ENCODE measurements at places on chromosomes 1 and 21.

- no peak for DNase-seq
Measured at GRCh38 chr1:20900056-20900455, 112.9 kb upstream of the HP1BP3 start.

GRCh38 chr1:101108111-101108500 lies 82.5 kb upstream of the DPH5 start:
- no peak for DNase-seq

DNA sequence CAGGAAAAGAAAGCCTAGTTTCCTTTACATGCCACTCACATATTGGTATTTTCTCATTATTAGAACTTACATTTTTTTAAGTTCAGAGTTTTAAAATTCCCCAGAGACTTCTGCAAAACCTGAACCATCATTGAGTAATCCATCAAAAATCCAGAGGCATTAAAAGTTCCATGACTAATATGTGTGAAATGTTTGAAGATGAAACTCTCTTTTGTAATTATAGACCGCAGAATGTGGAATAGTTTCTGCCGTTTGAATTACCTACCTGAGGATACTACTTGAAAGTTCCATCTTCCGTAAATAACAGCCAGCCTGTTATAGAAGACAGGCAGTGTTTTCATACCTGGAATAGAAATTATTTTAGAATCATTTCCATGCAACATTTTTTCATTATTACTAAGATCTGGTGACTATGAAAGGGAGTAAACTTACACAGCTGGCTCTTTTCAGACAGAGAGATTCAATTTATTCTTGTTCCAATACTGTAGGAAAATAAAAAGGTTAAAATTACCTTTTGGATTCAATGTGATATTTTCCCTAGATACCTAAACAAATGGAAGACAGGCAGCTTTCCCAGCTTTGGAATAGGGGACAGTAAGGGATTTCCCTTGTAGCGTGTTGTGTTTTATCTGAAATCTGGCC lies 131.4 kb downstream of the ST6GALNAC5 start:
- DNase-seq, result no peak

DNA sequence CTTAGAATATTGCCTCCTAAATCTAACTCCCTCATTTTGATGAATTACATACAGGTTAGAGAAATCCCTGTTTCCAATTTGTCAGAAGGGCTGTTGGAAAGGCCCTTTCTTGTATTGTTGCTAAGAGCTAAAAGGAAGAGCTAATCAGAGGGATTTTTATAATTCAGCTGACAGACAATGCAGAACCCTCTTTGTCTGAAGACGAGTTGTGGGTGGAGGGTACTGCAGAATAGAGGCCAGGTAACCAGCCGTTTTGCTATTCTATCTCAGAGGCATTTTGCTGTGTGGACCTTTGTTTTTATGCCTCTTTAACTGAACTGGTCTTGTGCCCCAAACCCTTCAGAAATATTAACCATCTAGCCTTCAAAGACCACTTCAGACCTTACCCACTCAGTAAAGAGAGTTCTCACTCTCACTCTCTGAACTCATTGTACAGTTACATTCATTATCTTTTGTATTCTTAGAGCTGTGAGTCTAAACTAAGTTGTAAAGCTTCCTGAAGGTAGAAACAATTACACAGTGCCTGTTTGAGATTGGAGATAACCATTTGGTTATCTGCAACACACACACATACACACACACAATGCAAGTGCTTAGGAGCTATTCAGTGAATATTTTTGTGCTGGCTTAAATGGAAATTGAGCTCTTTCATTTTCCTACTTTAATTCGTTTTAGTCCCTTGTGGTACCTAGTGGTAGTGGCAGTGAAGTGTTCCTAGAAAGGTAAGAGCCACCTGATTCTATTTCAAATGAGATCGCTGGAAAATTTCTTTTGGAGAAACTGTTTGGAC lies 19.7 kb downstream of the KPNA6 start:
- DNase-seq, result peak; percentile 33

- DNase-seq, result no peak
Measured at GRCh38 chr1:237172118-237172485, 130.1 kb downstream of the RYR2 start.

- peak; percentile 94 for DNase-seq
Measured at GRCh38 chr1:16212251-16212961, at the start of gene ARHGEF19. ARHGEF19 (minus strand) TSS chr1:16212652; CDS start chr1:16209054, 3,598 bp downstream.

- DNase-seq, result peak; percentile 9
Measured at GRCh38 chr21:28393279-28393678, 599.4 kb downstream of the LTN1 start.

DNA sequence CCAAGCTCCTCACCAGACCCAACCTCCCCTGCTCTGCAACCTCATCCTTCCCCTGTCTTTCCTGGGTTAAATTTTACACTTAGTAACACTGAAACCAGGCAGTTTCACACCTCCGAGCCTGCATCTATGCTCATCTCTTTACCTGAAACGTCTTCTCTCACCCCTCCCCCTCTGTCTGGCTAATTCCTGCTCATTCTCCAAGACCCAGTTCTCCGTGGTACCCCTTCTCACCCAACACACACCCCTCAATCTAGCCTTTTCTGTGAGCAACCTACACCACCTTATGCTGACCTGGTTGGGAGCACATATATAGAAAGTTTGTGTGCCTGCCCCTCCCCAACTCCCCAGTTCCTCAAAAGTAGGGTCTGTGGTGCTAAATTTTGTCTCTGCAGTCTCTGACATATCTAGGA lies 3.7 kb upstream of the KIAA1614 start:
- DNase-seq, result no peak

DNA sequence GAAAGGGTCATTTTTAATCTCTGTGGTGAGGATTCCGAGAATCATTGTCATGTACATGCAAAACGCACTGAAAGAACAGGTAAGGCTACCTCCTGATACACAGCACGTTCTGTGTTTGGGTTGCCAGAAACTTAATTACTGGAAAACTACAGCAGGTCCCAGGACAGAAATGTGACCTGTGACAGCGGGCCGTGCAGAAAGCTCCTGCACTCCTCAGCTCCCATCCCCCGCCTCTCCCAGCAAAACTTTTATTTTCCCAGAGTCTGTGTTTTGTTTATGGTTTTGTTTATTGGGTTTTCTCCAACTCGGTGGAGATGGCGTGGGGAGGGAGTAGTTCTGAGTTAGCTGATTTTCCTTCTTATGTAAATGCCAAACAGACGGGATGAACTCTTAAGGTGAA lies 44.7 kb downstream of the SLC44A3 start:
- DNase-seq, result peak; percentile 28

DNA sequence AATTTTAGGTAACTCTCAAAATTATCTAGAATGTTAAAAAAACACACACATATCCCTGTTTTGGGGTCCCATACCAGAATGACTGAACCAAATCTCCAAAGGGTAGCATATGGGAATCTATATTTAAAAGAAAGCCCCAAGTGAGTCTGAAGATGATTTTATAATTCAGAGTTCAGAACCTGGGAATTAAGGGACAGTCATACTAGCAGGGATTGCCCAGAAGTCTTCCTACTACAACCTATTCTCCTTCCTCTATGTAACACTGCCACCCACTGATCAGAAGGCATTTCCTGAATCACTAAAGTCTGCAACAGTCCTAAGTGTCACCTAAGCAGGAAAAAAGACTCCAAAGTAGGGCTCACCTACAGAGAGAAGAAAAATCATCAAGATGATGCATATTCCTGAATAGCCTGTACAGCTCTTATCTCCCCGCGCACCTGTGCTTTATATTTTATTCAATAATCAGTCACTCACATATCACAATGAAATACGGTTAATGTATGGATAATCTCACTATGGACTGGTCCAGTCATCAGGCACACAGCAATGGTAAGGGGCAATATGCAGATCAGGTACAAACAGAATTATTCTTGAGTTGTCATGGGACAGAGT lies 4.9 kb downstream of the RGS1 start:
- DNase-seq, result peak; percentile 57

DNA sequence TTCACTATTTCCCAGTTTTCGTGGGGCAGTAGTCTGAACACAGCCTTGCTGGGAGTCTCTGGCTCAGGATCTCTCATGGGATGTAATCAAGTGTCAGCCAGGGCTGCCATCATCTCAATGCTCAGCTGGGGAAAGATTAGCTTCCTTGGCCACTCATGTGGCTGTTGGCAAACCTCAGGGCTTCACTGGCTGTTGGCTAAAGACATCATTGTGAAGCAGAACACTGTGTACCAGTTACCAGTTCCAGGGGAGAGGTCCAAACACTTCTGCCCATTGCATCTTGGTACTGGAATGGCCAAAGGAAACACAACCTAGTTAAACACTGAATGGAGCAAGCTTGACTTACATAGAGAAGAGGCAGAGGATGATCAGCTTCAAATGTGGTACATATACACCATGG lies 33.7 kb downstream of the AADACL4 start:
- DNase-seq, result no peak

GRCh38 chr1:195394567-195394966 lies 1213.7 kb downstream of the KCNT2 start:
- DNase-seq, result no peak

DNA sequence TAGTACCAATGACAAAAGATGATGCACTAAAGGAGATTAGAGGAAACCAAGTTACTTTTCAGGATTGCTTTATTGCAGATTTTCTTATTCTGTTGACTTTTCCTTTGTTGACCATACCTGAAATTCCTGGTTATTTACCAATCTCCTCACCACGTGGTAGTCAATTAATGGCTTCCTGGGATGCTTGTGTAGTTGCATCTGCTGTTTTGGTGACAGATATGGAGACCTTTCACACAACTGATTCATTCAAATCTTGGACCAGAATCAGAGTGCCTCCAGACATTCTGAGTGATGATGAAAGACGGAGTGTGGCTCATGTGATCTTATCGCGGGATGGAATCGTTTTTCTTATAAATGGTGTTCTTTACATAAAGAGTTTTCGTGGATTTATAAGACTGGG lies 91.3 kb downstream of the CATSPERE start:
- DNase-seq, result no peak

DNA sequence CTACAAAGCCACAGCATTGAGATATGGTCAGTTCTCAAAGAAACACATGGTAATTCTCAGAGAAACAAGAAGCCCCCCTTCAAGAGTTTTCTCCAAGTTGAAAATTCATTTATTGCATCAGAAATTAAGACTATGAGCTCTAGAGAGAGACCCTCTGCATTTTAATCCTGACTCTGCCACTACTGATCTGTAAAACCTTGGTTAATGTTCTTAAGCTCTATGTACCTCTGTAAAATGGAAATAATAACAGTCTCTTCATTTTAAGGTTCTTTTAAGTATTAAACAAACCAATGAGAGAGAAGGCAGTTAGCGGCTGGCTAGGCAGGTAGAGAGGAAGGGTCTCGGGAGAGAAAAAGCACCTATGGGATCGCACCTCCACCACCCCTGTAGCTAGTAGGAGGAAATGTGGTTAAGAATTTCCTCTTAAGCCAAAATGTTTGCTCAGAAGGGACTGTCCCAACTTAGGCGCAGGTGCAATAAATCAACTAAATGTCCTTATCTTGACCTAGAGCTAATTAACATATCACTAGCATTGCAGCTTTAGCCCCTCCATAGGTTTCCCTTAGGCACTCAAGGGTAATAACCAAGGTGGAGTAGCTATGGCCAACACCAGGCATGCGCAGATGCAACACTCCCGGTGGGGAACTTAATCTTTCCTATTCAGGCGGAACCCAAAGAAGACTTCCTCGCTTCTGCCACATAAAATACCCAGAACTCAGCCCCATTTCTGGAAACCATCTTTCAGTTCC lies 1685.4 kb downstream of the MRPL39 start:
- no peak for DNase-seq

DNA sequence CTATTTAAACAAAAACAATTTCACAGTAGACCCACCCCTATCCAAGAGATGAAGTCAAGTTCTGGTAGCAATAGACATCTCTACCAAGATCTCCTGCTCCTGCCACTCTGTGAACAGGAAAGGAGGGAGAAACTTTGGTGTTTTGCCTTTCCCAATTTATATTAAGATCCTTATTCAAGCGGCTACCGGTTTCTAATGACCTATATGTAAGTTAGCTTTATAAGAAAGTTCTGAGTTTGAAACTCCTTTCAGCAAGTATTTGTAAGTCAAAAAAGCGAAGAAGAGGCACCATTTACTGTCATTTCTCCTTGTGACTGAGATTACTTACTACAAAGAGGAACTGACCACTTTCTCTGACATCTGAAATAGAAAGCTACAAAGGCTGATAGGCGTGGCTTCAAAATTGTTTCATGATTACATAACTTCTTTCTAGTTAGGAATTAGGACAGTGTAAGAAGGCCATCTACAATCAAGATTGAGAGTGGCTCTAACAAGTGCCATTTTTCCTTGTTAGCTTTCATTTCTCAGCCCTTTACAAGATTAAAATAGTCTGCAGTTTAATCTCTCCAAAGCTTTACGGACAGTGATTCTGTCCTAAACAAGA lies at the start of gene MNDA:
TSS of gene MNDA (plus strand) at position 448 of the 604 bp plus-strand sequence. CDS start 10,803 bp downstream, outside the sequence.
- DNase-seq, result no peak

- DNase-seq, result no peak
Measured at GRCh38 chr1:196598942-196599748, 9.1 kb downstream of the KCNT2 start.

DNA sequence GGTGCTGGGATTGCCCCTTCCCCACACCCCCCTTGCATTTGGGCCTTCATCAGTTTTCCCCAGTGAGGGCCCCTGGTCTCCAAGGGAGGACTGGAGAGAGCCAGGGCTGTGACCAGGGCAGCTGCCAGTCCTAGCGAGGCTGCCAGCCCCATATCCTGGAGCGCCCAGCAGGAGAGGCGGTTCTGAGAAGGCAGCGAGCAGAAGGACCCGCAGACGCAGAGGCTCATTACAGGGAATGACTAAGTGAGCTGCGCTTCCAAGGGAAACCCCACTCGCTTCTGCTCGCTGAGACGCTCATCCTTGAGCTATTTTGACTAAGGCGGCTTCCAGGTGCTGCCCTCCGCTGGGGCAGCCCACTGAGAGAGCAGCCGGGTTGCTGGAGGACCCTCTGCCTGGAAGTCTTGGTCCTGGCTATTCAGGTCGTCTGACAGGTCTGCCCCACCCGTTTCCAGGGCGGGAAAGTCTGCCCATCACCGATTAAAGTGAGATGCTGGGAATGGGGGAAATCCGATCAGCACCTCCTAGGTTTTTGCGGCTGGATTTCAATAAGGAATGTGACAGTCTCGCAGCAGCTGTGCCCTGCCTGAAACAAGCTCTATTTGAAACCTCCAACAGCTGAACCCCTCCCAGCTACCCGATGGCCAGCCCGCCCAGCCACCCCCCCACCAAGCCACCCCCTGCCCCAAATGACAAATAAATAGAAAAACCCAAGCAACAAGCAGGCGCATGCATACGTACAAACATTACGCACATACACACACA lies 2.8 kb downstream of the KCNN3 start:
- peak; percentile 51 for DNase-seq

DNA sequence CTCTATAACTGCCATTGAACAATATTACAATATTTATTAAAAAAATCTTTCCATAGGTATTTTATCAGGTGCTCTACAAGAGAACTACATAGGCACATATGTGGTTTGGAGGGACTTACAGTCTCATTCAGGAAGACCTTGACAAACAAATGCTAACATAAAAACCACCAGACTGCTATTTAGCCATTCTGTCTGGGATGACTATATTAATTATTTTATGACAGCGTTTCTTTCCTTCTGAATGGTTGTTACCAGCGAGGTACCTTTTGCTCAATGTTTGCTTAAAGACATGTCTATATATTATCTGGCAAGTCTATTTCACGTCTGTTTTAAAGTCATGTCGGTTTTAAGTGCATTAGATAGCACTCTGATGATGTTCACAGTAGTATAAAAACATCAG lies 69.7 kb downstream of the RUNX1 start:
- no peak for DNase-seq

- peak; percentile 52 for DNase-seq
Measured at GRCh38 chr1:50424045-50424883, 1.0 kb upstream of the DMRTA2 start.

- no peak for DNase-seq
Measured at GRCh38 chr1:58363585-58363984, 182.9 kb downstream of the OMA1 start.

Measured in GM23338 (cell line).